ELF-1 (cell line): ENCODE measurements at places on chromosomes 1 and 21.

DNA sequence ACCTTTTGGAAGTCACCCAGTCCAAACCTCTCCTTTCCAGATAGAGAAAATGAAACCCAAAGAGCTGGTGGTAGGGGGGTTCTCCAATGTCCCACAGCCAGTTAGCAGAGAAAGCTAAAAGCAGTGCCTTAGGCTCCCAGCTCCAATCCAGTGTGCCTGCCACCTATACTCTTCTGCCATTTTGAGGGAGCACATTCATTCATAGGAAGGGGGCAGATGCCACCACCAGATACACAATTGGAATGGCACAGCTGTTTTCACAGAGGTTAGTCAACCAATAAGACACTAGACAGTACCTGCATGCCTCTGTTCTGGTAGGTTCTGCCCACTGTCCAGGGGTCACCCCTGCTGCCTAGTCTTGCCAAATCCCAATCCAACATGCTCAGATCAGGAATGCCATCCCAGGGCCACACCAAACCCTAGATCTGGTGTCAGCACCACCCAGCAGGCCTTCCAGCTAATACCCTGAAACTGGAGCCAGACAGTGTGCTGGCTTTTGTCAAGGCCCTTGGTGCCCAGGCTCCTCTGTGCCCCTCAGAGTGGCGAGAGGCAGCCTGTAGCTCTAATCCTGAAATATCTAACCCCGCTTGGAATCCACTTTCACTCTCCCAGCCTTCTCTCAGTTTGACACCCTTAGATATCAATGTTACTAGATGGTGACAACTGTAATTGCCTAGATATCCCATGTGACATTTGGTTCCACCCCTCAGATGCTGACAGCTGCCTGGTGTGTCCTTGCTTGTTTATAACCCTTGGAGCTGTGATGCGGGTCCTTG is 178.6 kb downstream of the TGFBR3 start:
- no peak for DNase-seq

DNA sequence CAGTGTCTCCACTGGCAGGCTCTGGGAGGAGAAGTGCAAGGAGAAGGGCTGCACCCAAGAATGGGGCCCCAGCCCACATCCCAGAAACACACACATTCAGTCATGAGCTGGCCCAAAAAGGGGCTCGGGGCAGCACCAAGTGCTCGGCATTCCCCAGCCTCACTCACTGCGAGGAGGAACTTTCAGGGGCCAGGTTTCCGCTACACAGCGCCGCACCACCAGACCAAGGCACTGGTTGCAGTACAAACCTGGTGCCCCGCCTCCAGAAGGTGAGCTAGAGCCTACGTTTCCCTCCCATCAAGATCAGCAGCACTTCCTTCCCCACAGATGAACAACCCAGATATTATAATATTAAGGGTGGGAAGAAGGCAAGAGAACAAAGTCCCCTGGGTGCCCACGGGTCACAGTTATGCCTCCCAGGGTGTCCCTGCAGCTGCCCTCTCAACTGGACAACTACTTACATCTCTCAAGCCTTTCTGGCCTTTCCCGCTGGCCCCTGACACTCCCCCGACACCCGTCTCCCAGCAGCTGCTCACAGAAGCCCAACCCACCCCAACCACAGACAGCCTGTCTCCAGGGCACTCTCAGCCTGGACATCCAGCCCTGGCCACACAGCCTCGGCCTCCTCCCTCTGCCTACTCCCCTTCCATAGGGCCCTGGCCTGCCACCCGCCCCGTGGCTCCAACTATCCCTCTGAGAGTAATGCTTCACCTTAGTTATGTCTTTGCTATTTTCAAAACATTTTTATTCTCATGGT is 3.8 kb downstream of the PBXIP1 start:
- no peak for DNase-seq

DNA sequence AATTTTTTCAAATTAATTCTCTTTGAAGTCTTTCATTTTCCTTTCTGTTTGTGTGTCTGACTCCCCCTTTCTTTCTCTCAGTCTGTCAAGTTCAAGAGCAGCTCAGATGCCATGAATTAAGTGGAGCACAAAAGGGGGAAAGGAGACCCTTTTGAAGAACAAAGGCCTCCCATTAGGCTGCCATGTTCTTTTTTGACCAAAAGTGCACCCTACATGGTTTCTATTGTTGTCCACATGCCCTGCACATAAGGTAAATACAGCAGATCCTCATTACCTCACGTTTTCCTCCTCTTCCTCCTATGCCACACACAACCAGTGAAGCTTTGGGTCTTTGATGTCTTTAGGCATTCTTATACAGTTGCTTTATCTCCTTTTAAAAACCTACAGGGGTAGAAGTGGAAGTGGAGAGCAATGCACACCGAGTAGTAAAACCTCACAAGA is 47.7 kb downstream of the POU2F1 start:
- no peak for DNase-seq

DNA sequence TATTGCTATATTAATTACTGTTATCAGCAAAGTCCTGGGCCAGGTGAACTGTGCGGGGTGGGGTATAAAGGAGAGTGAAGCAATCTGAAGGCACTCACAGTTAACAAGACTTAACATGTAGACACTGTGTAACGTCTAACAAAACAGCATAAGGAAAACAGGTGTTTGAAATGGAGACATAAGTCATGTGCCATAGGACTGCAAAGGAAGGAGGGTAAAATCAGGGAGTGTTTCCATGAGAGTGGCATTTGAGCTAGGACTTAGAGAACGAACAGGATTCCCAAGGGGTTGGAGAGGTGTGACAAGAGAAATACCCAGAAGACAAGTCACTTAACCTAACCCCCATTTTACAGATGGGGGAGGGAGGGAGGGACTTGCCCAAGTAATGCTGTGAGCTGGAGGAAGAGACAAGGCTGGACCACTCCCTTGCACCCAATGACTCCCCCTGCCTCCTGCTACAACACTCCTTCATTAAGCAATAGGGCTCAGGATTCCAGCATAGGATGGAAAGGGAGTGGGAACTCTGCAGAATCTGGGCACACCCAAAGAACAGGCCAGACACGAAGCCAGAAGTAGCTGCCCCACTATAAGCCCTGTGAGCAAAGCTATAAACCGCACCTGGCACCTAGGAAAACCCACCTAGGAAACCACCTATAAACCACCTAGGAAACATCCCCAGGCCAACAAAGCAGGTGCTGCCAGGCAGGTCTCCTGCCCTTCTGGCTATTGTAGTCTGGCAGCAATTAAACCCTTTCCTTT is 6.6 kb downstream of the PEF1 start:
- DNase-seq: no peak

GRCh38 chr1:93827633-93828366 is 51.2 kb downstream of the DNTTIP2 start:
- peak; percentile 41 for DNase-seq

GRCh38 chr1:65953170-65953569 is 160.5 kb downstream of the PDE4B start:
- DNase-seq: no peak
